ENCODE measurements at places on chromosomes 13 and 19. TPM values are rescaled to one million over a fixed set of nuclear protein-coding genes. Genes with fewer than 3 reads are reported as not detected.

GRCh38 chr13:31878955-31879354 is 139.6 kb downstream of the RXFP2 start:
- no peak for ATAC-seq

Gene CGB3
- total RNA-seq: not detected

- ATAC-seq: no peak
Measured at GRCh38 chr13:72462726-72463125, 264.7 kb downstream of the MZT1 start.

DNA sequence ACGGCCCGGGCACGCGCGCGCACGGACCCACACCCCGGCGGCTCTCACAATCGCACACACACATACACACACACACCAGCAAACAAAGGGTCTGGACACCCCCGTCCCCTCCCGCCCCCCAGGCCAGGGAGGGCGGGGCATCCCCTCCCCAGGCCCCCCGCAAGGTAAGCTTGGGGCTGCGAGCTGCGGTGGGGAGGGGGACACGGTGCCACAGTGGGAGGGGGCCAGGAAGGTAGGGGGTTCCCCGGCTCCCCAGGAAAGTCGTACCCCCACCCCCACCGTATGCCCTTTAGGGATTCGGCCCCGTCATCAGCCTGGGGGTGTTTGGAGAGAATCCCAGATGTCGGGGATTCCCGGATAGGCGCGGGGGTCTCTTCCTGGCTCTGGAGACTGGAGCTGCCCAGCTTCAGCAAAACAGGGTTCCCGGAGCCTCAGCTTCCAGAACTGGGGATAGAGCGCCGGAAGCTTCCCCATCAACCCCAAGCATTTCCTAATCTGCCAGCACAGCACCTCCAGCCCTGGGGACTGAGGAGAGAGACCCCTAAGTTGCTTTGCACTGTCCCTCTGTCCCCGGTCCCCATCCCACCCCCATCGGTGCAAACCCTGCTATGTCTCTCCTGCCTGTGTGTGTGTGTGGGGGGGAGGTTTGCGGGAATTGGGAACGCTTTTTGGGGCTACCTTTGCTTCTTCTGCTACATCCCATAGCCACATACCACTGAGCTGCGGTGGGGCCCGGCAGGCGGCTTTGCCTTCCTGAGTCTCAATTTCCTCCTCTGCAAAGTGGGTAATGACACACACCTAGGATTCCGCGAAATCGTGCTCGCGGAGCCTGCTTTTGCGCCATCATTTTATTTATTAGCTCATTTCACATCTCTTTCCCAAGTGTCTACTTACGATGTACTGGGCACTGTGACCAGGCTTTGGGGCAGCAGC is 1.8 kb upstream of the CDC37 start:
- ATAC-seq: peak; percentile 8

DNA sequence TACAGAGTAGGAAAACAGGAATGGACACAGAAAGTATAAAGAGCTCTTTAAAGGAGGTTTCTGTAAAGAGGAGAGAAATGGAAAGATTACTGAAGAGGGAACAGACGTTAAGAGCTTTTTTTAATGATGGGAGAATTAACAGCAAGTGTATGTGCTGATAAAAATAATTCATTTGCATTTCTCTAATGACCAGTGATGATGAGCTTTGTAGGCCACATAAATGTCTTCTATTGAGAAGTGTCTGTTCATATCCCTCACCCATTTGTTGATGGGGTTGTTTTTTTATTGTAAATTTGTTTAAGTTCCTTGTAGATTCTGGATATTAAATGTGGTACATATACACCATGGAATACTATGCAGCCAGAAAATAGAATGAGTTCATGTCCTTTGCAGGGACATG is 40.0 kb downstream of the MYO16 start:
- no peak for ATAC-seq

GRCh38 chr13:111476197-111476596 is 155.8 kb downstream of the TEX29 start:
- no peak for ATAC-seq

GRCh38 chr13:103078158-103078557 is 11.9 kb upstream of the SLC10A2 start:
- no peak for ATAC-seq

DNA sequence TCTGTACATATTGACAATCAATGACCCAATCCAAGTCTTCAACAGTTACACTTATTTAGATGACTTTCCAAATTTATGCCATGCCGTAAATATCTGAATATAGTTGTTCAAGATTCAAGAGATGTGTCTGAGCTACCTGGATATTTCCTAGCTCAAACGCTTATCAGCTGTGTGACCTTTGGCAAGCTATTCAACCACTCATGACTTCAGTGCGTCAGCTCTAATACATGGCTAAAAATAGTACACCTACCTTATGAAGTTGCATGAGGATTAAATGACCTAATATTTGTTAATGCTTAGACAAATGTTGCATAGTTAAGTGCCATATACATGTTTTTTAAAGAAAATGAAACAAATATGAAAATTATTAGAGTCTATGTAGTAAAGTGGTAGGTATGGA is 704.1 kb downstream of the OLFM4 start:
- no peak for ATAC-seq

- no peak for ATAC-seq
Measured at GRCh38 chr19:35330475-35330874, 1.5 kb downstream of the CD22 start.

Gene FLT3LG
- 92.8 TPM for total RNA-seq

- ATAC-seq: peak; percentile 68
Measured at GRCh38 chr19:45515081-45515624, 7.9 kb downstream of the VASP start.

Gene NRTN
- total RNA-seq: 0.32 TPM

DNA sequence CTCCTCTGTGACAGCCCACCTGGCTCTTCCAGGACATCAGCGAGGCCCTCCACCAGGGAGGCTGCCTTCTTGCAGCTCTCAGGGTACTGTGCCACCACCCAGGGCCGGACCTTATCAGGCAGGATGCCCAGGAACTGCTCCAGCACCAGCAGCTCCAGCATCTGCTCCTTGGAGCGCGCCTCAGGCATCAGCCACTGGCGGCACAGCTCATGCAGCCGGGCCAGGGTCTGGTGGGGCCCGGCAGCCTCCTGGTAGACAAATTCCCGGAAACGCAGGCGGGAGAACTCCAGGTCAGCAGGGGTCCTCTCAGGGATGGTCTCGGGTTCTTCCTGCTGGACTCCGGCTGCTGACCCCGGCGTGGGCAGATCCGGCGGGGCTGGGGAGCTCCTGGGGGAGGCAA is 8.2 kb downstream of the ZSCAN18 start:
- ATAC-seq: no peak

Measured in activated T-helper 17 cell treated with anti-CD3 and anti-CD28 coated beads, Interleukin-2, amount 50 U/mL, for 72 hours (primary cell).